ENCODE measurements at places on chromosomes 7 and 10.
A peak's percentile ranks its signal among the peaks of the same experiment; 100 is the strongest.

DNA sequence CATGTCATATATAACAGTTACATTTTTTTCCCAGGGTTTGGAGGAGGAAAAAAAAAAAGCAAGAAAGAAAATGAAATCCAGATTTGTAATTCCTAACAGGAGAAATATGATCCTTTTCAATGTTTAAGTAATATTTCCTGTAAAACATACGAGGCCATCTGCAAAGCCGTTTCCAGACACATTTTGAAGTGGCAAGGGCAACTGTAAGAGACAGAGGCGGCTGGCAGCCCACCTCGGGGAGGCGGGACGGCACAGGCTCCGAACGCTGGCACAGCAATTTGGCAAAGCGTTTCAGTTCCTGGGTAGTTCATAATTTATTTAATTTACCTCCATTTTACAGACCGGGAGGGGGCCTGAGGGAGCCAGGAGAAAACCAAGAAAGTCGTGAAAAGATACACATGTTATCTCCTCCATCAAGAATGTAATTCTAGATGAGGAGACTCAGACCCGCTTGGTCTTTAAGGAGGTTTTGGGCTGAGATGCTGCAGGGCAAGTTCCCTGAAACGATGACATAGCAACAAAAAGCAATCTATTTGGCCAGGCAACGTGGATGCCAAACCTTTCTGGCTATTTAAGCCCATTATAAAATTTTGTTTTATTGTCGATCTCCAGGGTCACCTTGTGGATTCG is 448.5 kb upstream of the MKI67 start:
- no peak for DNase-seq

- DNase-seq: no peak
These were observed 35.8 kb downstream of the MINDY3 start for GRCh38 chr10:15824498-15824897.

DNA sequence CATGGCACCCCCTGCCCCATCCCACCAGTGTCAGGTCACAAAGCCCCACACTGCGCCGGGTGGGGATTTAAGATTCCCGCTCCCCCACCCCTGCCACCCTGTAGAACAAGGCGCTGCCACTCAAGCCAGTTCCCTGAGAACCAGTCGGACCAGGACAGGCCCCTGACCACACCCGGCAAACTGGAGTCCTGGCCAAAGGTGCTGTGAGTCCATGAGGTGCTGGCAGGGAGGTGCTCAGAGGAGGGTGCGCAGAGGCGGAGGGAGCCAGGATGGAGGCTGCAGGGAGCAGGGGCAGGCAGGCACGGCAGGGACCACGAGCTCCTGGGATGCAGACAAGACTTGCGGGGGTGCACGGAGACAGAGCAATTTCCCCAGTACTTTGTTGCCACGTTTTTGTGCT is 19.7 kb upstream of the GDI2 start:
- no peak for DNase-seq

GRCh38 chr10:112950714-112951358 is 789 bp downstream of the TCF7L2 start:
- DNase-seq: peak; percentile 50

GRCh38 chr7:43195256-43195655 is 82.8 kb downstream of the HECW1 start:
- DNase-seq: no peak

DNA sequence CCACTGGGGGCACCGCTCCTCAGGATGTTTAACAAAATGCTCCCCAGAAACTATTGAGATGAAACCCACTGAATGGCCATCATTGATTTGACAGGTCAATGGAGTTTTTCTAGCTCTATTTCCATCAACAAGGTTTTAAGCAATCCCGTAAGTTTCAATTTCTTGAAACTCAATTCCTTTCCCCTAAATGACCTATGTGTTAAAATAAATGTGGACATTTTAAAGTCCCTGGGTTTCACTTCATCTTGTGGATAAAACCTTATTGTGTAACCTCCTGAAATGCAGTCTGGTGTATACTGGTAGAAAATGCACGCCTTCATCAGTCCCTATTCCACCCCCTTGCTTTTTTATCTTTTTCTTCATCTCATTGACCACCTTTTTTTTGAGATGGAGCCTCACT is 8.9 kb upstream of the C7orf33 start:
- DNase-seq: no peak

GRCh38 chr7:40348126-40348728 is 213.4 kb downstream of the SUGCT start:
- DNase-seq: no peak

GRCh38 chr10:130990486-130990885 is 321.0 kb downstream of the TCERG1L start:
- DNase-seq: no peak

DNA sequence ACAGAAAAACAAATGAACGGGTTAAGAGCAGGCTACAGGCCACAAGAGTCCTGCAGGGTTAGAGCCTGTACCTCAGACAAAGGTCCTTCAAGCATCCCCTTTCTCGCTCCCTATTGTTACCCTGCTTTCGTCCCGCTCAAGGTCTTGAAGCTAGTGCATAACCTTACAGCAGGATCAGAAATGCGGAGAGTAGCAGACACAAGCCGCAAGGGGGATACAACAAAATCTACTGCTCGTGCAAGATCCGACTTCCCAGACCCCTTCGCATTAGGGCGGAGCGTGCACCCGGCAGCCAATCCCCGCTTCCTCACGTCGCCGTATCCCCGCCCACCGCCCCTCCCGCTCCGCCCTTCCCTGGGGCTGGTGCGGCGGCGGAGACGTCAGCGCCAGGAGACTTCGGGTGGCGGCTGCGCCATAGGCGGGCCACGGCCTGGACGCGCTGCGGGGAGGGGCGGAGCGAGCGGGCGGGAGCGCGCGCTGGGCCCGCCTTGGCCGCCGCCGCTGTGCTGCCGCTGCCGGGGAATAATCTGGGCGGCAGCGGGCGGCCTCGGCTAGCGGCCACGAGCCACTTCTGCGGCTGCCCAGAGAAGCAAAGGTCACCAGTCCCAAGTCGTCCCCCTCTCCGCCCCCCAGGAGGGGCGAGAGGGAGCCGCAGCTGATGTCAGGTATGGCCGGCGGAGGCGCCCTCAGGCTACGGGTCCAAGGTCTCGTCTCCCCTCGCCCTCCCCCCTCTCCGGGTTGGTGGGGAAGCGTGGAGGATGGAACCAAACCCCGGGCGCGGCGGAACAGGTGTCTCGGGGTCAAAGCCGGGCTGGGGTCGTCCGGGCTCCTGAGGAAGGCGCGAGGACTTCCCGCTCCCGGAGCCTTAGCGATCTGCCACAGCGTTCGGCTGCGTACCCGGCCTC is at the start of gene C1GALT1:
Gene C1GALT1 (plus strand): TSS at position 389 of the 905 bp plus-strand sequence. CDS start 51,776 bp downstream, outside the sequence.
- DNase-seq: peak; percentile 98

DNA sequence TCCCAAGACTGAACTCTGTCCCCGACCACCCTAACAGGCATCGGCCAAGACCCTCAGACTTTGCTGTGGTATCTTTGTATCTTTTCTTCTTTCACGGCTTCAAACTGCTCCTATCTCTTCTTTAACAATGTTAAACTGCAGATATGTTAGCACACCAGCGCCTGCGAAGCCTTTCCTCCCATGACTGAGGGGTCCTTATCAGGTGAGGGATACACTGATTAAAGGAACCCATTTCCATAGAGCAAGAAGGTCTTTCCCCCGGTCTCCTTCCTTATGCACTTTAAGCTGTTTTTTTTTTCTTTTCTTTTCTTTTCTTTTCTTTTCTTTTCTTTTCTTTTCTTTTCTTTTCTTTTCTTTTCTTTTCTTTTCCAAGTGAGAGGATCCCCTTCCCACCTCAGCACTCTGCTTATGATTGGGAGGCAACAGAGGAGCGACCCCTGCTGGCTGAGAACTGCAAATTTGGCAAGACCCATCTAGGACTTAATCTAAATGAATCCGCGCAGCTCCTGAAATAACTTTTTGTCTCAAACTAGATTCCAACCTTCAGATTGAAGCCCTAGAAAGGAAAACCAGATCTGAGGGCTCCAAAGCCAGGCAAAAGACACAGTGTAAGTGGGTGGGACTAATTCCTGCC is 109.9 kb downstream of the ITGB8 start:
- no peak for DNase-seq

- no peak for DNase-seq
These were observed 247.4 kb upstream of the TEX47 start for GRCh38 chr7:89042940-89043339.

GRCh38 chr7:16433568-16434122 is 12.3 kb upstream of the CRPPA start:
- DNase-seq: no peak

GRCh38 chr7:47572094-47572445 is 9.8 kb downstream of the TNS3 start:
- no peak for DNase-seq

- no peak for DNase-seq
These were observed 38.3 kb downstream of the CADPS2 start for GRCh38 chr7:122847871-122848473.

GRCh38 chr7:74324531-74325209 is 35.5 kb downstream of the CLIP2 start:
- DNase-seq: no peak

DNA sequence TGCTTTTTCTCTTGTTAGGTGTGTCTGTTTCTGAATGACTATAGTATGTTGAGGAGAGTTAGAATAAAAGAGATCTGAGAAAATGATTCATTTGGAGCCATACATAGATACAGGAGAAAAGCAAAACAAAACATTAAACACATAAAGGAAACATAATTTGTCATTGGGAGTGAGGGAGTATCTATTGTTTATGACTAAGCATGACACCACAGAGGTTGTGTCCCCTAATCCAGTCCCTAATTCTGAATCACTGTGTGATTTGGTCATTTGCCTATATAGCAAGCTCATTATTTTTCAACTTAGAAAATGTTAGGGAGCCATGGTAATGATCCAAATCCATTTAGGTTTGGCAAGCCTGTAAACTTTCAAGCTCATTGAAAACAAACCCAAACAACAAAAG is 132.3 kb upstream of the BMPER start:
- DNase-seq: no peak

DNA sequence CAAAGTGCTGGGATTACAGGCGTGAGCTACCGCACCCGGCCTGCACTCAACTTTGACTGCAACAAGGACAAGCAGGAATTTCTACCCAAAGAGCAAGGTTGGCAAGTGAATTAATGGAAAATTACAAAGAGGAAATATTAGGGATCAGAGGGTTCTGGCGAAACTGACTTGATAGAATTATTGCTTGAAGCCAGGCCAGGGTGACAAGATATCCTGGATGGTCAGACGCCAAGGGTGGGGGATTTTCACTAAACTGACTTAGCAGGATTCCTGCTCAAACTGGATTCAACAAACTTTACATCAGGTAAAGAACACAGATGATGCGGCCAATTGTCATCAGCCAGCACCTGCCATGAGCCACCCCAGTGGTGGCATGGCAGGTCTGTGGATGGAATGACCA is 603.6 kb upstream of the MGMT start:
- no peak for DNase-seq

GRCh38 chr7:110621289-110621688 is 469.6 kb upstream of the LRRN3 start:
- DNase-seq: no peak

DNA sequence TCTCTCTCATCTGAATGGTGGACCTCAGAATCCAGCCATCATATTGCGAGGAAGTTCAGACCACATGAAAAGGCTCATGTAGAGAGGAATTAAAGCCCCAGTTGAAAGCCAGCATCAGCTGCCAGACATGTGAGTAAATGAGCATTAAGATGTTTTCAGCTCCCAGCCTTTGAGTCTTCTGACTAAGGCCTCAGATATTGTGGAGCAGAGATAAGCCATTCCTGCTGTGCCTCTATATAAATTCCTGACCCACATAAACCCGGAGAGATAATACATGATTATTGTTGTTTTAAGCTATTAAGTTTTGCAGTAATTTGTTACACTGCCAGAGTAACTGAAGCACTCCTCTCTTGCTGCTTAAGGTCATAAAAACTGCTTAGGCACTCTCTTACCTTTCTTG is 14.6 kb downstream of the FAM149B1 start:
- DNase-seq: no peak

DNA sequence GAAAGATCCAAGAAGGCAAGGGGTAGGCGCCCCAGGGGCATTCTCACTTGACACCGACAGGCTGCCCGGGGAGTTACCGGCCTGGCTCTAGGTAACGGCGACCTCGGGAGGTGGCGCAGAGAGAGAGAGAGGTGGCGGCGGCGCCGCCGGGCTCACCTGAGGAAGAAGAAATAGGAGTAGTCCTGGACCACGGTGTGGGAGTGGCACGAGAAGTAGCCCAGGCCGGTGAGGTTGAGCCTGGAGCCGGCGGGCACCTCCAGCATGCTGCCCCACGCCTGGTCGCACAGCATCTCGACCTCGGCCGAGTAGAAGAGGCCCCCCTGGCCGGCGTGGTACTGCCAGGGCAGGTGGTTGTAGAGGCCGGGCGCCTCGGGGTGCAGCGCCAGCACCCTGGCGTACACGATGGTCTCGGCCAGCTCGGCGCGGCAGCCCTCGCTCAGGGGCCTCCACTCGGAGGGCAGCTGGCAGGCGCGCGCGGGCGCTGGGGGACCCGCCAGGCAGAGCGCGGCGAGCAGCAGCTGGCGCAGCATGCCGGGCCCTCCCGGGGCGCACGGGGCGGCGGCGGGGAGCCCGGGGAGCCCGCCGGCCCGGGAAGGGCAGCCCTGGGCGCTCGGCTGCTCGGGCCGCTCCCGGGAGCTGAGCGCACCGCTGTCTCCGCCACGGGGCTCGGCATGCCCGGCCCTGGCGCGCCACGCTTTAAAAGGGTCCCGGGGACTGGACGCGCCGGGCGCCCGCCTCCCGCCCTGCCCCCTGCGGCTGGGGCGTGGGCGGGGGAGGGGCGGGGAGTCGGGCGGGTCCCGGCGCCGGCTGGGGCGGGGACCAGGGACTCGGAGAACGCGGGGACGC is at the start of gene CCDC3:
Gene CCDC3 (minus strand): TSS at position 673 of the 846 bp plus-strand sequence. CDS start 143 bp downstream, at position 530.
- no peak for DNase-seq

- no peak for DNase-seq
These were observed 165.2 kb upstream of the TMEM72 start for GRCh38 chr10:44745920-44746319.

DNA sequence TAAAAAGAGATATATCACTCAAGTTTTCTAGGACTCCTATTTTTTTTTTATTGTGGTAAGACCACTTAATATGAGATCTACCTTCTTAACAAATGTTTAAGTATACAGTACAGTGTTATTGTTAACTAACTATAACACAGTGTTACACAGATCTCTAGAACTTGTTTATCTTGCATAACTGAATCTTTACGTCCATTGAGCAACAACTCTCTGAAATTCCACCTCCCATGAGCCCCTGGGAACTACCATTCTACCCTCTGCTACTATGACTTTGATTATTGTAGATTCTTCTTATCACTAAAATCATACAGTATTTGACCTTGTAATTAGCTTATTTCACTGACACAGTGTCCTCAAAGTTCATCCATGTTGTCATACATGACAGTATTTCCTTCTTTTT is 22.5 kb upstream of the REEP3 start:
- DNase-seq: no peak
